ENCODE measurements at places on chromosomes 13 and 19.

GRCh38 chr19:7260161-7260560 lies 34.1 kb downstream of the INSR start:
- no peak for DNase-seq
- H3K27ac ChIP-seq, result no peak overlapping the region
- no peaks in the 10 kb centered on the region for H3K36me3 ChIP-seq
- no peak overlapping the region for H3K4me3 ChIP-seq

DNA sequence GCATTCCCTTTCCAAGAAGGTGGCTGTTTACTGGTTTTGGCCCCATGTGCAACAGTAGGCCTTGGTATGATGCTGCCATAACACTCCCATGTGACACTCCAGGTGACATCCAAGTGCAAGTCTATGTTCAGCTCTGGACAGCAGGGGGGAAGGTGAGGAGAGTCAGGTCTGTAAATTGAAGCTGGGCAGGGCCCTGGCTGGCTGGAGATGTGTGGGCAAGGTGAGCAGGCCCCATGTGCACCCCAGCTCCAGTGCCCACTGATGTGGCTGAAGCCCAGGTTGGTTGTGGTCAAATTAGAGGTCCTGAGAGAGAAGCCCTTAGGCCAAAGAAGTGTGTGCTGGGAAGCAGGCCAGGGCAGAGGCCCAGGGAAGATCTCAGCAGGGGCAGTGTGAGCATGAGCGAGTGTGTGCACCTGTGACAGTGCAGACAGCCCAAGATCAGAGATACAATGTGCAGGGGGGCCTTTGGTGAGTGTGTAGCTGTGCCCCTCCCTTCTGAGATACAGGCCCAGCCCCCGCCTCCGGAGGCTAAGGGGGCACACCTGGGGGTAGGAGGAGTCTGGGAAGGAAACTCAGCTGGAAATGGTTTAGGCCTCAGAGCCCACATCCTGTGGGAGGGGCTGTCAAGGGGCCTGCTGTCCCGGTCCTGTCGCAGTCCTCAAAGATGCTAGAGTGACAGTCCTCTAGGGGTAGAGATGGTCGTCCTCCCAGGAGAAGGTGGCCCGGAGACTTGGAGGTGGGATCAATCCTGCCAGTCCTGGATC lies 18.6 kb downstream of the DEDD2 start:
- H3K36me3 ChIP-seq, result no peaks in the 10 kb centered on the region
- H3K4me3 ChIP-seq, result peak overlapping the region; percentile 89

- H3K36me3 ChIP-seq, result peaks cover 34% of the 10 kb centered on the region
- no peak for DNase-seq
- H3K4me3 ChIP-seq, result no peak overlapping the region
- H3K27me3 ChIP-seq, result no peaks in the 10 kb centered on the region
- peaks cover 45% of the 10 kb centered on the region for H3K4me1 ChIP-seq
These were observed 19.9 kb downstream of the KDM4B start for GRCh38 chr19:4988770-4989251.

DNA sequence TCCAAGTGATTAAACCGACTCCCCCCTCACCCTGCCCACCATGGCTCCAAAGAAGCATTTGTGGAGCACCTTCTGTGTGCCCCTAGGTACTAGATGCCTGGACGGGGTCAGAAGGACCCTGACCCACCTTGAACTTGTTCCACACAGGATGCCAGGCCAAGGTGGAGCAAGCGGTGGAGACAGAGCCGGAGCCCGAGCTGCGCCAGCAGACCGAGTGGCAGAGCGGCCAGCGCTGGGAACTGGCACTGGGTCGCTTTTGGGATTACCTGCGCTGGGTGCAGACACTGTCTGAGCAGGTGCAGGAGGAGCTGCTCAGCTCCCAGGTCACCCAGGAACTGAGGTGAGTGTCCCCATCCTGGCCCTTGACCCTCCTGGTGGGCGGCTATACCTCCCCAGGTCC lies 2.0 kb downstream of the APOE start:
- no peak overlapping the region for H3K4me3 ChIP-seq
- H3K27ac ChIP-seq, result no peak overlapping the region
- no peak for DNase-seq
- peaks cover 17% of the 10 kb centered on the region for H3K27me3 ChIP-seq
- H3K4me1 ChIP-seq, result peaks cover 14% of the 10 kb centered on the region

DNA sequence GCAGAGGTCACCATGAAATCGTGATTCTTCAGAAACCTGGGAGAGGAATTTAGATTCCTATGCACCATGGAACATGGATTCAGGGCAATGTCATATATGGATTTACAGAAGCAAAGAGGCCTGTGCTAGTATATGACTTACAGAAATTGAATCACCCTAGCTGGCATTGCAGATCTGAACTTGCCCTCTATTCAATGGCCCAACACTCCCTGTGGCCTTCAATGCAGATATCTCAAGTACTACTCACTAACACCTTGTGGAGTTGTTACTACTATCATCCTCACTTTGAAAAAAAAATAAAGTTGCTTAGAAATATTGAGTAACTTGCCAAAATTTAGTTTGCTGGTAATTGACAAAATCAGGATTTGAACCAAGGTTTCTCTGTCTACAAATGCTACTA lies 305.4 kb upstream of the SLITRK1 start:
- H3K36me3 ChIP-seq, result no peaks in the 10 kb centered on the region
- H3K4me1 ChIP-seq, result no peaks in the 10 kb centered on the region
- no peak for DNase-seq
- H3K27ac ChIP-seq, result no peak overlapping the region
- no peak overlapping the region for H3K4me3 ChIP-seq

- H3K4me1 ChIP-seq, result no peaks in the 10 kb centered on the region
- H3K27me3 ChIP-seq, result peaks cover 4% of the 10 kb centered on the region
- no peak for DNase-seq
- H3K4me3 ChIP-seq, result no peak overlapping the region
These were observed 77.2 kb upstream of the TMTC4 start for GRCh38 chr13:100751826-100752225.

- no peaks in the 10 kb centered on the region for H3K4me1 ChIP-seq
- DNase-seq, result no peak
- no peak overlapping the region for H3K27ac ChIP-seq
- H3K27me3 ChIP-seq, result no peaks in the 10 kb centered on the region
These were observed 17.3 kb downstream of the PARP4 start for GRCh38 chr13:24495151-24495729.

DNA sequence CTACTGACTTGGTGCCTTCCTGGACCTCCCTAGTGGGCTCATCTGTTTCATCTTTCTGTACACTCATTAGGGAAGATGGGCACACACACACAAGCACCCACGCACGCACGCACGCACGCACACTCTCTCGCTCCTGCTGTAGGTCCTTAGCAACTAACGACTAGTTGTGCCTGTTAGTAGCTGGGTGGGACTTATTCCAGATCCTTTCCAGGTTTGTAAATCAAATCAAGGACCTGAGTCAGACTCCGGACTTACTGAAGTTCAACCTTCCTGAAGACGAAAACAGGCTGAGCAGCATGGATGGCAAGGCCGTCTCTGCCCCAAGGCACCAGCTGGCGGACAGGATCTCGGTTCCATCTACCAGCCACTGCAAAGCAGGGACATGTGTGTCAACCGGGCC lies 76.2 kb downstream of the SLC15A1 start:
- no peak overlapping the region for H3K27ac ChIP-seq
- no peak for DNase-seq
- H3K4me3 ChIP-seq, result no peak overlapping the region
- no peaks in the 10 kb centered on the region for H3K36me3 ChIP-seq

DNA sequence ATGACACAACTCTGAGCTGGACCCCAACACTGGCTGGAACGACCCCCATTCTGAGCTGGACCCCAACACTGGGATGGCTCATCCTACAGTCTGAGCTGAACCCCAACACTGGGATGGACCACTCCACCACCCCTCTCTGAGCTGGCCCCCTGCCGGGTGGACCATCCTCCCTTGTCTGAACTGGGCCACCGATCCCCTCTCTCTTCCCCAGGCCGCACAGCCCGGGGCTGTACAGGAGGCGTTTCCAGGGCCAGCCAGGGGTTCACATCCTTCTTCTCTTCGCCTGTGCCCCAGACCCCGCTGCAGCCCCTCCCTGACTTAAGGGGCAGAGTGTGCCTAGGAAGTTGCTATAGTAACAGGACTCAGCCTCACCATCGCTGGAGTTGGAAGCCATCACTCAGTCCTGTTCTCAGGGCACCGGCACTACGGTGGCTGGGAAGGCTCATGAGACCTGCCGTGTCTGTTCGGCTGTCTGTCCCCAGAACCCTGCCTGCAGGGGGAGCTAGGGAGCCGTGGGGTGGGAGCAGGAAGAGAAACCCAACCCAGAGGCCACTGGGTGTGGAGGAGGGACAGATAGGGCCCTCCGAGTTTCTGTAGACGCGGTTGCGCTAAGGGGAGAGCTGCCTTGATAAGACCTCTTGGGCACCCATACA lies 3.7 kb downstream of the PRKACA start:
- H3K27me3 ChIP-seq, result no peaks in the 10 kb centered on the region
- no peak for DNase-seq

- no peaks in the 10 kb centered on the region for H3K36me3 ChIP-seq
- DNase-seq, result no peak
- H3K4me1 ChIP-seq, result no peaks in the 10 kb centered on the region
- H3K4me3 ChIP-seq, result no peak overlapping the region
These were observed 164.8 kb upstream of the NBEA start for GRCh38 chr13:34777089-34777913.

- no peak for DNase-seq
- H3K4me3 ChIP-seq, result no peak overlapping the region
- no peaks in the 10 kb centered on the region for H3K4me1 ChIP-seq
- no peak overlapping the region for H3K27ac ChIP-seq
- H3K36me3 ChIP-seq, result no peaks in the 10 kb centered on the region
These were observed 14.2 kb downstream of the HPN start for GRCh38 chr19:35055715-35056179.

DNA sequence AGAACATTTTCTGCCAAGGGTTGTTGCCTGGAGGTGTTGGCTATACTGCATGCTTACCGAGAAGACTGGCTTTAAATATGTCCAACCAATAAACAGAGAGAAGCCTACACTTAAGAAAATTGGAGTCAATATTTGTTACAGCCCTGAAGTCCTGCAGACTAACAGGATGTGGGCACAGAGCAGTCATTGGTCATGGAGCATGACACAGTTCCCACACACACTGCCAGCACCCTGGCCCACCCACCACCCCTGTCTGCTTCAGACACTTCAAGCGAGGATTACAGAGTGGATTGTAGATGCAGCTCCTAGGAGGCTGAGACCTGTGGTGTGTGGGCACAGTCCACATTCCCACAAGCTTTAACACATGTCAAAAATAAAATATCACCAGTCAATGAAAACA lies 21.0 kb upstream of the SERP2 start:
- H3K36me3 ChIP-seq, result no peaks in the 10 kb centered on the region
- no peak overlapping the region for H3K27ac ChIP-seq
- peaks cover 2% of the 10 kb centered on the region for H3K27me3 ChIP-seq
- H3K4me1 ChIP-seq, result peaks cover 4% of the 10 kb centered on the region
- no peak overlapping the region for H3K4me3 ChIP-seq
- no peak for DNase-seq

DNA sequence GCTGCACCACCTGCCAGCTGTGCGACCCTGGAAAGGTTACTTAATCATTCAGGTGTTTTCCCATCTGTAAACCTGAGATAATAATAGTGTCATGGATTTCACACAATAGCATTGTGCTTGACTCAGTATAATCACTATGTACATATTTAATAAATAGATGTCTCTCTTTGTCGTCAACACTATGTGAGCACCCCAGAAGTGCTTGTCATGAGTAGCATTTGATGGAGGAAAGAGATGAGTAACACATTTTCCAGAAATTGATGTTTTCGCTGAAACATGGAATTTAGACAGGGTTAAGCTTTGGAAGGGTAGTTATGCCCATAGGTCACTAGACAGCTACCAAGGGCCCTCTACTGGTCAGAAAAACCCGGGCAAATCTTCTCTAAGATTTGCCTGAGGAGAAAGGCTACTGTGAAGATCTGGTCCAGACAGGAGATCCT lies 9.5 kb upstream of the MBNL2 start:
- no peaks in the 10 kb centered on the region for H3K36me3 ChIP-seq
- no peak for DNase-seq
- H3K4me3 ChIP-seq, result no peak overlapping the region
- no peaks in the 10 kb centered on the region for H3K27me3 ChIP-seq
- no peak overlapping the region for H3K27ac ChIP-seq
- peaks cover 45% of the 10 kb centered on the region for H3K4me1 ChIP-seq

- DNase-seq, result peak; percentile 41
- H3K27ac ChIP-seq, result no peak within 1 kb of the TSS
- no peaks in the 10 kb centered on the region for H3K36me3 ChIP-seq
- H3K27me3 ChIP-seq, result no peaks in the 10 kb centered on the region
- H3K4me3 ChIP-seq, result no peak within 1 kb of the TSS
- H3K4me1 ChIP-seq, result peaks cover 8% of the 10 kb centered on the region
These were observed at the start of gene ATP4B for GRCh38 chr13:113657851-113658741. TSS of gene ATP4B (minus strand) at chr13:113658198. CDS start at chr13:113658144, 54 bp downstream.

DNA sequence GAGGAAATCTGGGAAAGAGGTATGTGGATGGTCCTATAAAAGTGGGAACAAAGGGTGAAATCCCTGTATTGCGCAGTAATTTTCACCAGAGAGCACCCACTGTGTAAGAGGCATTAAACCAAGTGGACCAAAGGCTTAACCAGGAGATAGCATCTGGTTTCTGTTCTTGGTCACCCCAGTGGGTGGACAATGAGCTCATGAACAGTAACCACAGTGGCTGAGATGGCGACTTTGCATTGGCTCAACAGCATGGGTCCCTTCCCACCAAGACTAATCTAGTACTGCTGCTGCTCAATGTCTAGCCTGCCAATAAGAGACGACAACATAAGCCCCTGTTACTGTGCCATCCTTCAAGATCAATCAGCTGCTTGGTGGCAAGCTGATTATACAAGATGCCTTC lies 36.6 kb downstream of the CCDC169 start:
- H3K27ac ChIP-seq, result no peak overlapping the region
- no peak overlapping the region for H3K4me3 ChIP-seq
- H3K36me3 ChIP-seq, result no peaks in the 10 kb centered on the region
- peaks cover 11% of the 10 kb centered on the region for H3K27me3 ChIP-seq

DNA sequence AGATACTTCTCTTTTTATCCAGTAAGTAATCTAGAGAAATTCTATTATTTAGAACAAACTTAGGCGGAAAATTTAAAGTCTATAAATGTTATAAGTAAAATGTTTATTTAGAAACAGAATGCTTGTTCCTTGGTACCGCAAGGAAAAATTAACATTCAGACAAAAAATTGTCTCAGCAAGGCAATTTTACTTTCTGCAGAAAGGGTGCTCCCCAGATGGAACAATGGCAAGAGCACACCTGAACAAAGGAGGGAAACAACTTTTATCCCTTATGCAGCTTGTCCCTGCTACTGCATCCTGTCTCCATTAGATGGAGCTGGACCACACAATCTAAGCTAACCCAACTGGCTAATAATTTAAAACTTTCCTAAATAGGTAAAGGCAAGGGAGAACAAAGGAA lies 6.5 kb upstream of the ZNF708 start:
- no peak overlapping the region for H3K27ac ChIP-seq
- DNase-seq, result no peak
- H3K4me3 ChIP-seq, result no peak overlapping the region
- peaks cover 38% of the 10 kb centered on the region for H3K36me3 ChIP-seq
- H3K4me1 ChIP-seq, result no peaks in the 10 kb centered on the region

GRCh38 chr13:26568132-26568815 lies 10.8 kb downstream of the WASF3 start:
- H3K27ac ChIP-seq, result no peak overlapping the region
- H3K36me3 ChIP-seq, result no peaks in the 10 kb centered on the region
- H3K4me1 ChIP-seq, result no peaks in the 10 kb centered on the region
- no peak overlapping the region for H3K4me3 ChIP-seq
- DNase-seq, result no peak

GRCh38 chr19:42427313-42427712 lies at the start of gene LIPE:
TSS of gene LIPE (minus strand) at chr19:42427388. CDS start at chr19:42427149, 239 bp downstream.
- no peaks in the 10 kb centered on the region for H3K27me3 ChIP-seq
- peak within 1 kb of the TSS; percentile 14 for H3K4me3 ChIP-seq
- no peak within 1 kb of the TSS for H3K27ac ChIP-seq
- DNase-seq, result no peak
